ENCODE measurements at places on chromosomes 1 and 21.

GRCh38 chr1:62208087-62208486 lies 13.4 kb downstream of the L1TD1 start:
- DNase-seq = no peak

- no peak for DNase-seq
These were observed 82.9 kb downstream of the HLX start for GRCh38 chr1:220962031-220962751.

DNA sequence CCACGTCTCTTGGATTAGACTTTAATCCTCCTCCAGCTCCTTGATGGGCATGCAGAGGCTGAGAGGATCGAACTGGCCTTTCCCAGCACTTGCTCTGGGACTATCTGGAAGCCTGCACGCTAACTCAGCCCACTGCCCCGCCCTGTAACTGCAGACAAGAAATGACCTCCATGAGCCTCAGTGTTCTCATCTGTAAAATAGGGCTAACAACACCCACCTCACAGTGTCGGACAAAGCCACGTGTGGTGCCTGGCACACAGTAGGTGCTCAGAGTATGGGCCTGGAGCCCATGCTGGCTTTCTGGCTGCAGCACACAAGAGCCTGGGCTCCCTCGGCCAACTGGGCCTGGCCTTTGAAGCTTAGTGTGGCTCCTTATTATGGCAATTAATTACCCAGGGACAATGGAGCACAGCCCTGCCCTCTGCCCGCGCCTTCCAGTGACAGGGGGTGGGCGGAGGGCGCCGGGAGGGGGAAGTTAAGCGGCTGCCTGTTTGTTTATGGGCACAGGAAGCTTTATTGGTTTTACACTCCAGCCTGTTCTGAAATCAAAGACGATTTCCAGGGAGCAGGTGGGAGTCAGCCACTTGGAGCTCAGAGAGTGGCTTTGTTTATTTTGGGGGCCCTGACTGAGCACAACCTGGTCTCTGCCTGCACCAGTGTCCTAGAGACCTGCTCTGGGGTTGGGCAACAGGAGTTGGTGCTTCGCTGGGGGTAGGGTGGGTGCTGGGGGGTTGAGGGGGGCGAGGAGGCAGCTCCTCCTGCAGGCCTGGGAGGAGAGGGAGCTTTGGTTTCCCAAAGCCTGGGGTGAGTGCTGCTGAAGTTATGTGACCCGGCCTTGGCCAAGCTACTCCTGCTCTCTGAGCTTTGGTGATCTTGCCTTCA lies 31.0 kb downstream of the PAX7 start:
- no peak for DNase-seq

GRCh38 chr1:2777424-2778219 lies 23.9 kb downstream of the TTC34 start:
- DNase-seq = no peak

DNA sequence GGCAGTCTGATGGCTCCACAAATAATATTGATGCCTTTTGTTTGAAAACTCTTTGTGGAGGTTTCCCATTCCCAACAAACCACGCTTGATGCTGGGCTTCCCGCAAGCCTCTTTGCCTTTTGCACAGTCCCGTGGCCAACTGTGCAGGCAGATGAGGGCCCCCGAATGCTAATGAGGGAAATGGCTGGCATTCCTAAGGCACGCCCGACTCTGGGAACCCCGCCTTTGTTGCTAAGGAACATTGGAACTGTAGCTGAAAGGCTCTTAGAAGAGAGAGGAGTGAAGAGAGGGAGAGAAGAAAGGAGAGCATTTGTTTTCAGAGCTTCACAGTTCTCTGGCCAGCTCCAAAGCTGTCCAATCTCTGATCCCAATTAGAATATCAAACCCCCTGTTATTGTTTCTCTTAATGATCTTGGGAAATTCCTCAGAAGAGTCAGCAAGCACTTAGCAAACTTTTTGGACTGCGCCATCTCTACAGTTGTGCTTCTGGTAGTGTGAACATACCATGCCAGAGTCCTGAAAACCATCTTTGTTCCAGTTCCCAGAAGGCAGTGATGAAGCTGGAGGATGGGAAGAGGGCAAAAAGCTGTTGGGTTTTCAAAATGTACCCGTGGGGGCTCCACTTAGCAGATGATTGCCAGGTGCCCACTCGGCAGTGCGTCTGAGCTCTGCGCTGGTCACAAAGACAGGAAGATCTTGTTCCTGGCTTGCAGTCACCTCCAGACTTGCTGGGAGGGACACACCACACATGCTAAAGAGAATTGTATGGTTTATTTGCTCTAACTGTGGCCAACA lies 60.1 kb upstream of the CYP2J2 start:
- no peak for DNase-seq

- DNase-seq = no peak
These were observed 18.5 kb upstream of the MTARC1 start for GRCh38 chr1:220768126-220768601.

DNA sequence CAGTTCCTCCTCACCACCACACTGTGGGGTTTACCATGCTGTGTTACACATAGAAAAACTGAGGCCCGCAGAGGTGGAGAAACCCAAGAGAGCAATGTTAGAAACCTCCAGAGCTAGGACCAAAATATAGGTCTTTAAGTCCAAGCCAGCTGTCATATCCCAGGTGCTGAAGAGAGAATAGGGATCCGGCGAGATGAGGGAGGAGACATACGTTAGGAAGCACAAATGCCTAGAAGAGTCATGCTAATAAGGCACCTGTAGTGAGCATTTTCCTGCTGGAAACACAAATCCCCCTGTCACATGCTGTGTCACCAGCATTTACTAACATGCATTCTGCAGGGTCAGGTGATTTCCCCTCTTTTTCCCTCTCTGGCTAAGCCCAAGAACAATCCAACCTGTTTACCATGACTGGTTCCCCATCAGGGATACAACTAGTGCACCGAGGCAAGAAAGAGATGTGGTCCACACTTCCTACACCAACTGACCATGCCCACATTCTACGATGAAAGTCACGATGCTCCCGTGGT lies 168.6 kb upstream of the CAMK1G start:
- DNase-seq = no peak

DNA sequence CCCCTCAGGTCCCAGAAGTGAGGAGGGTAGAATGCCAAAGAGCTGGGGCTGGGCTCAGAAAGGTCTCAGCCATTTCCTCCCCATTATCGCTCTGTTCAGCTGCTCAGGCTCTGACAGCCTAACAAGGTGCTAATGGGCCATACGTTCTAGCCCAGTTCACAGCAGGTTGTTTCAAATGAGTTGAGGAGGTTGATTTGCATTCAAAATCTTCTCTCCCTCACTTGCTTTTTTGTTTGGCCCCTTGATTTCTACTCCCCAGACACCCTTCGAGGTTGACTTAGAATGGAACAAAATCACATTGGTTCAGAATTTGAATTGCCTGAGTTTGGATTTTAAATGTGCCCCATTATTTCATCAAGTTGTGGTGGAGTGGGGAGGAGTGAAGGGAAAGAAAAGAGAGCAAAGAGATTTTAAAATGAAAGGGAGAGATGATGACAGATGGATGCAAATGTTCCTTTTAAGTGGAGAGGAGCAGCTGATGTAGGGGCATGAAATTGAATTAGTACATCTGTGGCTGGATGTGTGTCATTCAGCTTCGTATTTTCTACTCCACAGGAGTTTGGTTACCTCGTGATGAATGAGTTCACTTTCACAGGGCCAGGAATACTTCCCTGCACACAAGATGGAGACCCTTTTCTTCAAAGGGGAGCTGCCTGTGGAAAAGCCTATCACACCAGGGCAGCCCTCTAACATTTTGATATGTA lies 425.8 kb upstream of the CAMK1G start:
- DNase-seq = no peak

GRCh38 chr1:213242883-213243282 lies 191.8 kb downstream of the RPS6KC1 start:
- no peak for DNase-seq

GRCh38 chr21:17435565-17436543 lies 77.0 kb upstream of the CXADR start:
- DNase-seq = no peak

- no peak for DNase-seq
These were observed 5.6 kb upstream of the DDOST start for GRCh38 chr1:20666804-20667203.

GRCh38 chr1:156346636-156347035 lies 8.3 kb downstream of the TSACC start:
- no peak for DNase-seq

- DNase-seq = no peak
These were observed 52.0 kb downstream of the TRIM11 start for GRCh38 chr1:228354390-228355320.

DNA sequence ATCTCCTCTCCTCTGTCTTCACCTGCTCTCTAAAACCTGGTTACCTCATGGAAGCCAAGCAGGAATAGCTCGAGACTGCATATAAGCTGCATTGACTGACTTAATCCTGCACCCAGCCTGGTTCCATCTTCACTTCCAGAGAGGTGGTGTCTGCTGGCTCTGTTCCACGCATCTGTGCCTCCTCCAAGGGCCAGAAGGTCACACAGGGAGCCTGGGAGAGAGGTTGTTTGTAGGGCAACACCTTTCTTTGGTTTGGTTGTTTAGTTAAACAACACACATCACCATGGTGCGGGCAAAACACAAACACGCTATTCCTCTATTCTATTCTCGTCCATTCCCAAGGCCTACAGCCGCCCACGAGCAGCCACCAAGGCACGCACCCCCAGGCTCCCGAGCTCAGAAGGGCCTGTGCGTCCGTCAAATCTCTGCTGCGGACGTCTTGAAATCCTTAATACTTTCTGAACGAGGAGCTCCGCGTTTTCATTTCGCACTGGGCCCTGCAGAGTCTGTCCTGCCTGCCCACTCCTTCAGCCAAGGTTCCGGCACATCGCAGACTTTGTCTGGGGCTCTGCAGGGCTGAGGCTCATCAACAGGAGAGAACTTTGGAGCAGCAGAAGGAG lies 116.2 kb downstream of the RIPK4 start:
- DNase-seq = no peak

DNA sequence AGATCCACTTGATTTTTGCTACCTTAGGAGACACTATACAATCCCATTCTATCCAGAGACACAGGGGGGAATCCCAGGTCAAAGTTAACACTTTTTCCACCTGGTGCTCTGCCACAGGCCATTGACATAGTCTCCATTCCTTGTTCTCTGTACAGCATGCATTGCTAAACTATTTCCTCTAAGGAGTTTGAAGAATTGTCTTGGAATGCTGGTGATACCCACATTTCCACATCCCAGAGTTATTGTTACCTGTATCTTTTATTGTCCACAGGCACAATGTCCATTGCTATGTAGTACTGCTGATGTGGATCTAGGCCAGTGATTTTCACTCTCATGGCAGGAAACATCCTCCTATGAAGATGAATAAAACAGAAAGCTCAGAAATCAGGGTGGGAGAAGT lies 61.9 kb downstream of the TBX15 start:
- DNase-seq = no peak

DNA sequence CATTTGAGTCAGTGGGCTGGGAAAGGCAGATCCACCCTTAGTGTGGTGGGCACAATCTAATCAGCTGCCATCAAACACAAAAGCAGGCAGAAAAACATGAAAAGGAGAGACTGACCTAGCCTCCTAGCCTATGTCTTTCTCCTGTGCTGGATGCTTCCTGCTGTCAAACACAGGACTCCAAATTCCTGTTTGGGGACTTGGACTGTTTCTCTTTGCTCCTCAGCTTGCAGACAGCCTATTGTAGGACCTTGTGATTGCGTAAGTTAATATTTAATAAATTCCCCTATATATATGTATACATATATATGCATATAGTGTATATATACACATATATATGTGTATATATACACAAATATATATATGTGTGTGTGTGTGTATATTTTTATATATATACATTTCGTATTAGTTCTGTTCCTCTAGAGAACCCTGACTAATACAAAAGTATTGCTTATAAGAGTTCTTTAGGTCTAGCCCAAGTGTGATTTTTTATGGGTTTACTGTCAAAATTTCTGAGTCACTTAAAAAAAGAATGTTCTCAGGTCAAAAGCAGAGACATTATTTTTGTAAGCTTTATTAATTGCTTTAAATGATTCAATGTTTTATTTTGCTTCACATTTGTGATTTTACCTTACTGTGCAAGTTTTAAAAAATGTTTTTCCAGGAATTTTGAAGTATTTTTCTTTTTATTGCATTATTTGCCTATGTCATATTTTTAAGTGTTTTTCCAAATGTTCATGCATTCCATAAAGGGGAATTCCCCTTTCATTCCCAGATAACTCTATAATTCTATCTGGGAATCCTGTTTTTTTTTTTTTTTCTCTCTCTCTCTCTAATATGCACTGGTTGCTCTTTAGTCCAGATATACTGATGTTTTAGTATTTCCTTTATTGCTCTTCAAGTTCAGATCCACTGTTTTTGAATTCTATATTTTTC lies 92.1 kb upstream of the ADAMTS5 start:
- DNase-seq = no peak

GRCh38 chr1:234750922-234751627 lies 141.1 kb upstream of the IRF2BP2 start:
- DNase-seq = no peak

- DNase-seq = peak; percentile 22
These were observed 19.4 kb downstream of the PLA2G2F start for GRCh38 chr1:20158358-20159070.

DNA sequence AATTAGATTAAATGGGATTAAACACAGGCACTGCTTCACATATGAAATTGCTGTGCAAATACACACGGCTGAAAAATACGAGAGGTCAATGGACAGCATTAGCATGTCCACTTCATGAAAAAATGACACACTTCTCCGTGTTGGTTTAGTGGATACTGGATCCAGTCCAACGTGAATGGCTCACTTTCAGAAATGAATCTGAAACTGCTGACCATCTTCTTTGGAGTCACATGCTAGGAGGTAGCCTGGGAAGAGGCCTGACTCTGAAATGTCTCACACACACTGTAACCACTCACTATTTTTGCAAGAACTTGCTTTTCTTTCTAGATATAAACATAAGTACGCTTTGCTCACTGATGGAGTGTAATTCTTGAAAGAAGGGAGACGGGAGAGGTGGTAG lies 127.3 kb downstream of the HLCS start:
- no peak for DNase-seq

DNA sequence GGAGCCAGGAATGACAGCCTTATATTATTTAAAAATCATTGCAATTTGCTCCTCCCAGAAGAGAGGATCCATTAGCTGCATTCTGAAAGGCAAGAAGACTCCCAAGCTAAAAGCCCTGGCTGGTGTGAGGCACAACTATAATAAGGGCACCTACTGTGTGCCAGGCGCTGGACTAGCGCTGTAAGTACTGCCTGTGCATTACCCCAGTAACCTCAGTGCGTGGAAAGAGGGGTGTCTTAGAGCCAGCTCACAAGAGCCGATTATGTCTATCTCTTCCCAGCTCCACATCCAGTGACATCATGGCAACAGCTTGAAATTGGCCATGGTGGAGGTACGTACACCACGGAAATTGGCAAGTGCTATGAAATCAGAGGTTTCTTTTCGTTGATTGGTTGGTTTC lies 141.7 kb upstream of the IRF2BP2 start:
- no peak for DNase-seq

- no peak for DNase-seq
These were observed 8.5 kb downstream of the SLC26A9 start for GRCh38 chr1:205934788-205935187.

GRCh38 chr21:39349211-39350093 lies 564 bp upstream of the HMGN1 start:
- DNase-seq = peak; percentile 97

DNA sequence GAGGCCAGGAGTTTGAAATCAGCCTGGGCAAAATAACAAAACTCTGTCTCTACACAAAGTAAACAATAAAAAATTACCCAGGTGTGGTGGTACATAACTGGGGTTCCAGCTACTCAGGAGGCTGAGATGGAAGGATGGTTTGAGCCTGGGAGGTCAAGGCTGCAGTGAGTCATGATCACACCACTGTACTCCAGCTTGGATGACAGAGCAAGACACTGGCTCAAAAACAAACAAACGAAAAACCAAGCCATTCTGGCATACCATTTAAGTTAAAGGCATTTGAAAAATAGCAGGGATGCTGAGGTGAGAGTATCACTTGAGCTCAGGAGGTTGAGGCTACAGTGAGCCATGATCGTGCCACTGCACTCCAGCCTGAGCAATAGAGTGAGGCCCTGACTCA lies 5.3 kb upstream of the ALDH9A1 start:
- no peak for DNase-seq
